Fibroblast of pulmonary artery (primary cell): ENCODE measurements at places on chromosomes 11 and 22.

DNA sequence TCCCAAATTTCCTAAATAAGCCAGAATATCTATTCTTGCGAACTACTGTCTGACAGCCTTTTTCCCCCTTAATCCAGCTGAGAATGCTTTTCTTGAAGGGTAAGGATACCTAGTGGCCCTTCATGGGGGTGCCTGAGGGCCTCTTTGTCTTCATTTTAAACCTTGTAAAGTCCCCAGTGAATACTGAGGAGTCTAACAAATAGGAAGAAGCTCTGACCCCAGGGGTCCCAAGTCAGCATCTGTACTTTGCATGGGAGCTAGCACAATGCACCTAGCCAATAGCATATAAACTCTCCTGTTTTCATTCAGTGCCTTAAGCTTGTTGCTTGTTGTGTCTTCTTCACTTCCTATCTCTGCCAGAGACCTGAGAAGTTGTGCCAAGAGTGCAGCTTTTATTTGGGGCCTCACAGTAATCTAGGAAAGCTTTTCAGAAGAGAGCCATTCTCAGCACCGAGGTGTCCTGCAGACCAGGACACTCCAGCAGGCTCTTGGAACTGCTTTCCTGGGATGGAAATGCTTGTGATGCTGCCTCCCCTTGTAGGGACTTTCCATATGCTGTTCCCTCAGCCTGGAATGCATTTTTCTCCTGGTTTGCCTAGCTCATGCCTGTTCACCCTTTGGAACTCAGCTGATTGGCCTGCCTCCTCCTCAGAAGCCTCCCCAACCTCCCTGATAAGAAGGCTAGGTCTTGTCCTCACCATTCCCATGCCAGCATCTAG, 37.2 kb downstream of the BMAL1 start:
- DNase-seq, result no peak

- DNase-seq, result no peak
Measured at GRCh38 chr11:69274531-69275016, 19.4 kb upstream of the MYEOV start.

DNA sequence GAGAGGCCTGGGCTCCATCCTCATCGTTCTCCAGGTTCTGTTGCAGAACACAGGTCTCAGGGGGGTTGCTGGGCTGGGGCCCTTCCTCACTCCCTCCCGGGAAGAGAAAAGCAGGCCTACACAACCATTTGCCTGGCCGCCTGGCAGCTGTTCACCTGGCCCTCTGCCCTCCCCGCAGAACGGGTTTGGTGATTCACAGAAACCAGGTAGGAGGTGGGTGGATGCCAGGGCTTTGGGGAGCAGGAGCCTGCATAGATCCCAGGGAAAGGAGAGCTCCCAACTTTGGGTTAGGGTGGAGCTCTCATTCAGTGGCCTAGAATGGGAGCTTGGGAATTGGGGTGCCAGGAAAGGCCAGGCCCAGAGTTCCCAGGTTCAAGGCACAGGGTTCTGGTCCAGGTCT, 995 bp downstream of the TMEM134 start:
- DNase-seq, result no peak

- peak; percentile 31 for DNase-seq
Measured at GRCh38 chr22:19691721-19692341, 22.5 kb upstream of the SEPTIN5 start.

DNA sequence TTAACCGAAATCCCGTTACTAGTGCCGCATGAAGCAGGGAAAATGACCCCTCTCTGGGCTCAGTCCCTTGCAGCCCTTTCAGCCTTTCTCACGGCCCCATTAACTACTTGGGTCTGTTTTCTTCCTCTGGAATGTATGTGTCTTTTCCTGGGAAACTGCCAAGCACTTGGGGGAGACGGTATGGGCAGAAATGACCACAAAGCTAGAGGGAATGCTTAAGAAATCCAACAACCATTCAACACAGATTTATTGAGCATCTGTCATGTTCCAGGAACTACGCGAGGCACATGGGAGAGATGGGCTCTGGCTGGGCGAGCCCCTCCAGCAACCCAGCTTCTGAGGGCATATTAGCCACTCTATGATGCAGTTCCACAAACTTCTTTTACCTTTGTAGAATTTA, 462.6 kb downstream of the BUD13 start:
- peak; percentile 0 for DNase-seq

DNA sequence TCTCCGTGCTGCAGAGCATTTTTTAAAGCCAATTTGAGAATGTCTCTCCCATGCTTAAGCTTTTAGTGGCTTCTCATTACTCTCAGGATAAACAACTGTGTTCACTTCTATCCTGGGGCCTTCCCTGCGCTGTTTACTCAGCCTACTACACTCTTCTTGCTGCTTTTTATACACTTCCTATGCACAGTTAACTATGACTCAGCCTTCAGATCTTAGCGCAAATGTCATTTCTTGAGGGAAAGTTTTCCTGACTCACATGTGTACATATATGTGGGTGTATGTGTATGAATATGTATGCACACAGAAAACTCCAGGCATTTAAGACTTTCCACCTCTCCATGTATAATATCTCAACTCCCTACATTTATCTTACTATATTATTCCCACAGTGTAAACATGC, 9.8 kb downstream of the THAP12 start:
- DNase-seq, result peak; percentile 77

DNA sequence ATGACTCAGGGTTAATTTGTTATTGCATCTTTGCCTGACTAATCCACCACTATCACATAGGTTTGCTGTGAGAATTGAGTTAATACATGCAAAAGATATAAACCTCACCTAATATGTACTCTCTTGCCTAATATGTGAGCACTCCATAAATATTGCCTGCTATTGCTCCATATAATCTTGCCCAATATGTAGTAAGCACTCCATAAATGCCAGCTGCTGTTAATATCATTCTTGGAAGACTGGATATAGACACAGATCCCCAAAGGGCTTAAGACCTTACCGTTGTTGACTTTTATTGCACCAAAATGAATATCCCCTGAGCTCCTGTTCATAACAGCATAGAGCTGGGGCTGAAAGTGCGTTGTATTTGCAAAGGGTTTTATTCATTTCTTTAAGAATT, 27.0 kb upstream of the LRRC55 start:
- DNase-seq, result peak; percentile 8

GRCh38 chr11:119643212-119643875, 85.7 kb downstream of the NECTIN1 start:
- DNase-seq, result no peak

DNA sequence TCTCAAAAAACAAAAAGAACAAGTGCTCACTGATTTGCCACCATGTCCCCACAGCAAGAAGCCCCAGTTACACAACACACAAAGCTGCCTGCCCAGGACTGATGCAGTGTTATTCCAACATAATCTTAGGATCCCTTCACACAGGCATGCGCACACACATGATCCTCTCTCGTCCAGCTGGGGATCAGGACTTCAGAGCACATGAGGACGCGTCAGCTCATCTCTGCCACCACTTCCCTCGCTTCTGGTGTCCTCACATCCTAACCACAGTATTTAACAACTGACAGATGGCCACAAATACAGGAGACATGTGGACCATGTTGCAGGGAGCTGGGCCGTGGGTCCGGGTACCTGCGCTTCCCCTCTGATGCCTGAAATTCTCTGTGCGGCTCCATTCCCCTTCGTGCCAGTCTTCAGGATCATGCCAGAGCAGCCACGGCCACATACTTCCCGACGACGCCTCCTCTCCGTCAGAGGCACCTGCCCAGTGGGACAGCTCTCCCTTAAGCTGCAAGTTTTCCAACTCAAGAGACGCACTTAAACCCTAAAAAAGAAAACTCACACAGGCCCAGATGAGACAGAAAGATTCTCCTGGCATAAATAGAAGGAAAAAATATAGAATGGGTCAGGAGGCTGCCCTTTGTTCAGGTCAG, 68.3 kb downstream of the PACSIN2 start:
- DNase-seq, result no peak
